NCI-H82 (cell line): ENCODE measurements at places on chromosomes 16 and 17.

- no peak for DNase-seq
Measured at GRCh38 chr16:12330946-12331345, 354.4 kb downstream of the SNX29 start.

DNA sequence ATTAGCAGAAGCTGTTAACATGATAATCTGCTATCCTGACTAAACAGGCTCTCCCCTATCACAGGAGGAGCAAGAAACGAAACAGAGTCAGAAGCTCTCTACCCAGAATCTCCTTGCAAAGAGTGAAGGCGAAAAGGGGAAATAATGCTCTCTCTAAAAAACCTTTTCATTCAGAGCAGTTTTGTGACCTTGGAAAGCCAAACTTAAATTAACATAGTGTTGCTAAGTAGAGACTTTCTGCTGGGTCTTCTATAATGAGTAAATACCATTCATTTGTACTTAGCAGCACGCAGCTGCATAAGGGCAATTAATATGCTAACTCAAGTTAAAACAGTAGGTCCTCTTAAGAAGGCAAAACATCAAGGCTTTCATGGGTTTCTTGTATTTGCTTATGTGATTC, 101.7 kb upstream of the GPR139 start:
- no peak for DNase-seq

DNA sequence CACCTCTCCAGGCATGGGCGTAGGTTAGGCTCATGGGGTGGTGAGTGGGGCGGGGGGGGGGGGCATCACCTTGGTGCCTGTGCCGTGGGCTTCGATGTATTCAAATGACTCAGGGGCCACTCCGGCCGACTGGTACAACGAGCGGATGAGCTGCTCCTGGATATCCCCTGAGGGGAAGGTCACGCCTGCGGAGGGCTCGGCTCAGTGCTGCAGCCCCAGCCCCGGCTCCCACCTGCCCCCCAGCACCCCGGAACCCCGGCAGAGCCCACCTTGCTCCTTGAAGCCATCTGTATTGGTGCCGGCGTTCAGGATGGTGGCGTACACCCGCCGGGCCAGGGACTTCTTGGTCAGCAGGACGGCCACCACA, 5.4 kb downstream of the FASN start:
- no peak for DNase-seq

GRCh38 chr16:51816929-51817328, 665.9 kb upstream of the SALL1 start:
- DNase-seq, result no peak

GRCh38 chr17:16352303-16352666, 984 bp downstream of the CENPV start:
- DNase-seq, result peak; percentile 93

GRCh38 chr17:32971171-32971570, 20.5 kb upstream of the SPACA3 start:
- DNase-seq, result no peak

GRCh38 chr16:17038415-17038814, 432.3 kb downstream of the XYLT1 start:
- no peak for DNase-seq

- DNase-seq, result peak; percentile 81
Measured at GRCh38 chr17:63476854-63477479, at the start of gene ACE. TSS of gene ACE (plus strand) at chr17:63477061. CDS start at chr17:63477095, 34 bp downstream.

GRCh38 chr16:15599303-15600070, 43.5 kb downstream of the MARF1 start:
- DNase-seq, result no peak

GRCh38 chr16:66278604-66279262, 87.8 kb upstream of the CDH5 start:
- no peak for DNase-seq

- DNase-seq, result peak; percentile 60
Measured at GRCh38 chr16:23296994-23297393, 5.1 kb upstream of the SCNN1B start.

DNA sequence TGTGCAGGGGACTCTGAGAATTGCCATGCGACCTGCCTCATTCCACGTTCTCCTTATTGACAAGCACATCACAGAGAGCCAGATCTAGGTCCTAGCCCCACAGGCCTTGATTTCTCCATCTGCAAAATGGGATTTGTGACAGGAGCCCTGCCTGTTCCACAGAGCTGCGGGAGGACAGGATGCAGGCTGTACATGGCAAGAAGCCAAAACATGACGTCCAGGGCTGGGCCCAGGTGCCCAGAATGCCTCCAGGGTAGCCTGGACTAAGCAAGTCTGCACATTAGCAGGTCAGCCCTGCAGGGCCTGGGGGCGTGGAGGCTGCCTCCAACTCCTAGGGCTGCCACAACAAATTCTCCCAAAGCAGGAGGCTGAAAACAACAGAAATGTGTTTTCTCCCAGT, 235.7 kb upstream of the SDK2 start:
- DNase-seq, result no peak

- DNase-seq, result peak; percentile 75
Measured at GRCh38 chr16:1338119-1338730, 4.8 kb downstream of the BAIAP3 start.

DNA sequence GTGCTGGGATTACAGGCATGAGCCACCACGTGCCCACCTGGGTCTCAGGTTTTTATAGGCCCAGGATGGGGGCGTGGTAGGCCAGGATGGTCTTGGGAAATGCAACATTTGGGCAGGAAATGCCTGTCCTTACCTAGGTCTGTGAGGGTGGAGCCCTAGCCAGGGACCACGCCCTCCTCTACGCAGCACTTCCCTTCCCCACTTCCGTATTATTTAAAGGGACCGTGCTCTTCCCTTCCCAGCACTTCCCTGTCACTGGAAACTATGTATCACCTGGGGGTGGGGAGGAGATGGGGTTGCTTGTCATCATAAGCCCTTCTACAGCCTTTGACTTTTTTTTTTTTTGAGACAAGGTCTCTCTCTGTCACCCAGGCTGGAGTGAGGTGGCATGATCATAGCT, 238.9 kb upstream of the NLRP1 start:
- no peak for DNase-seq

DNA sequence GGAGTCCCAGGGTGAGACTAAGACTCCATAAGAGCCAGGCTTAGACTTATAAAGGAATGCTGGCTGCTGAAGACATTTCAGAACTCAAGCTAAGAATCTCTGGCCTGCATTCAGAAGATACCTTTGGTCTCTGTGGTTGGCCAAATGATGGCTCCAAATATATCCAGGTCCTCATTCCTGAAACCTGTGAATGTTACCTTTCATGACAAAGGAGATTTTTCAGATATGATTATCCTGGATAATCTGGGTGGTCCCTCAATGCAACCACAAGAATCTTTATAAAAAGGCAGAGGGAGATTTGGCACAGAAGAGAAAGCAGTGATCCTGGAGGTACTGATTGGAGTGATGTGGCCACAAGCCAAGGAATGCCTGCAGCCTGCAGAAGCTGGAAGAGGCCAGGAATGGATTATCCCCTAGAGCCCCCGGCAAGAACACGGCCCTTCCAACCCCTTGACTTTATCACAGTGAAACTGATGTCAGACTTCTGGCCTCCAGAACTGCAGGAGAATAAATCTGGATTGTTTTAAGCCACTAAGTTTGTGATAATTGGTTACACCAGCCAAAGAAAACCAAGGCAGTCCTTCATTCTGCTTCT, 253.3 kb downstream of the SLC39A11 start:
- DNase-seq, result no peak

GRCh38 chr17:58569196-58569595, 54.8 kb upstream of the MTMR4 start:
- no peak for DNase-seq

GRCh38 chr17:17121162-17121561, 78.9 kb downstream of the MPRIP start:
- no peak for DNase-seq

DNA sequence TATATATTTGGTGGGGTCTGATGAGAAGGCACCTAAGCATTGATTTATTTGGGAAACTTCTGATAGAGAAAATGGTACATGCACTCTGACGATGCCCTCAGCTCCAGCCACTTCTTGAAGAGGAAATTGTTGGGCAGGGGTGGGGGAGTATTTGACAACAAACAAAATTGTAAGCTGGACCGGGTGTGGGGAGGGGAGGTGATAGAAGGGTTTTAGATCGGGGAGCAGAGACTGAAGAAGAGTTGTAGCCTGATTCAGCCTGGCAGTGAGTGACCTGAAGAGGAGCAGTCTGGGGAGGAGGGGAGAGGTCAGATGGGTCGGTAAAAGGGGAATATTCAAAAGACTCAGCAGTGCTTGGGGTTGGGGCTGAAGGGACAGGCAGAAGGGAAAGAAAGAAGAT, 2284.7 kb downstream of the TP53TG3F start:
- DNase-seq, result no peak

GRCh38 chr17:57487573-57487972, 231.2 kb downstream of the MSI2 start:
- no peak for DNase-seq

DNA sequence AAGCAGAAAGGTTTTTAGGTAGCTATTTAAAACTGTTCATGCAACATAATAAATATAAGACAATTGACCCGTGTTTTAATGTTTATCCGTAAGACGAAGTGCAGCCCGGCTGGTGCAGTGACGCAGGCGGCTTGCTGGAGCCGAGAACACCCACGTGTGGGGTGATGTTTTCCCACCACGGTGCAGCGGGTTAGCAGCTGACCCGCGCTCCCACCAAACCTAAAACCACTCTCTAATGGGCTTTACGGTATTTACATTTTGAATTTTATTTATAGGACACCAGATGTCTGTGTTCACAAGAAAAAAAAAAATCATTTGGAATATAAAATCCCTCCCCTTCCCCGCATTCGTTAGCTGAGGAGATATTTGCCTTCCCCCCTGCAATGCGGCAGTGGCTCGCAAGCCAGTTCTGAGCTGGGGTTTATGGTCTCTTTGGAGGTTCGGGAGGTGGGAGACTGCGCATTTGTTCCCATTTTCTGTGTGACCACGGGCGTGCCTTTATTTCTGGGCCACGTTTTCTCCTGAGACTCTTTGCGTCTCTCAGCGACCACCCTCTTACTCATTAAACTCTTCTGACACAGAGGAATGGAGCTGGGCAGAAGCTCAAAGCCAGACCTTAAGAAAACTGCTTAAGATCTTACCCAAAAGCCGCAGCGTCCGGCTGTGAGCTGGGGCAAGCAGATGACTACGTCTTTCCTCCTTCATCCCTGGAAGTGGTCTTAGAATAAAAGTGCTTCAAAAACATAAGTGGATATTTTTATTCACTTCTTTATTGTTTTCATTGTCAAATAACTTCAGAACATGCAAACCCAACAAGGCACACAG, 301.1 kb downstream of the IRF8 start:
- no peak for DNase-seq

DNA sequence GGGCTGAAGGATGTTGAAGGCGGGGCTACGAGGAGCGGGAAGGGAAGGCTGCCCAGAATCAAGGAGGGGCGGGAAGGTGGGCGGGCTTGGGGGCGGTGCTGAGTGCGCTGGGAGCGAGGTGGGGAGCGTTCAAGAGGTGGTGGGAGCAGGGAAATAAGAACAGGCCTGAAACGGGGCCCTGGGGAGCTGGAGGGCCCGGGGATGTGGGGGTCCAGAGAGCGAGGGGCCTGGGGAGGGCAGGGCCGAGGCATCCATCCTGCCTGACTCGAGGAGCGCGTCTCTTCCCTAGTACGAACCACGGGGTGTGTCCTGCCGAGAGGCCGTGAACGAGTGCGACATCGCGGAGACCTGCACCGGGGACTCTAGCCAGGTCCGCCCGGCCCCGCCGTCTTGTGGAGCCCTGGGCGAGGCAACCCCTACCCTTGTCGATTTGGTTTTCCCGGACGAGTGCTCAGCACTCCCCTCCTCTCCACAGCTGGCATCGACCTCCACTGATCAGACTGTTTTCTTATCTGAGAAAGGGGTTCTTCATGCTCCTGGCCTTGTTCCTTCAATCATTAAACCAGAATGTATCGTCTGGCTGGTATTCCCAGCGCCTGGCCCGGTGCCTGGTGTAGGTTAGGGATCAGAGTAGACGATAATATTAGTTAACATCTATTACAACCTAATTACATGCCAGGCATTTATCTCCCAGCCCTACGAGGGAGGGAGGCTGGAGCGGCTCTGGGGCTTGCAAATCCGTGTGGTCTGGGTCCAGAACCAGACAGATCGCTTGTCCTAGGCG, 17.2 kb downstream of the ADAM11 start:
- no peak for DNase-seq

DNA sequence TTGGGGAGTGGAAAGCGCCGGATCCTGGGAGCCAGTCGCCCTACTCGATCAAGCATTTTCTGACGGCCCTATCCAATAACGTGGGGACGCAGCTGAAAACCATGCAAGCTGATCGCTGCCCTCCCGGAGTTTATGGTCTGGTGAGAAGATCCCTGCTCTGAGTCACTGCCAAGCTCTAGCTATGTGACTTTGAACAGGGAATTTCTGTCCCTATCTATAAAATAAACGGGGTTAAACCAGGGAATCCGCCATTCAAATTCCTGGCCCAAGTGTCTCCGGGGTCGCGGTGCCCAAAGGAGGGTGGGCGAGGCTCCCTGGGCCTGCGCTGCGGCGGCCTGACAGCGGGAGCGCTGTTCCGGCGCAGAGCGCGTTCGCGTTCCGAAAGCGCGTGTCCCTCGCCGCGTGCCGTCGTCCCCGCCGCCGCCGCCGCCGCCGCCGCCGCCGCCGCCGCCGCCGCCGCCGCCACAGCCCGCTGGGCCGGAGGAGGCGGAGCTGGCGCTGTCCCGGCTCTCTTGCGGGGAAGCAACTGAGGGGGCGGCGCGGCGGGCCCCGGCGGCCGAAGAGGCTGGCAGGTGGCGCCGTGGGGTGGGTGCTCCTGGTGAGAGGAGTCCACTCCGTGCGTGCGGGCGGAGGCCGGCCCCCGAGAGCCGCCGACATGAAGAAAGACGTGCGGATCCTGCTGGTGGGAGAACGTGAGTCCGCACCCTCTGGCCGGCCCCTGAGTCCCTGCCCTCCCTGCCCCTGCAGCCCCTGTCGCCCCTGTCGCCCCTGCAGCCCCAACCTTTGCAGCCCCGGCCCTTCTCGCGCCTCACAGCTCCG, at the start of gene RHOT1:
RHOT1 (plus strand) TSS at position 465 of the 819 bp plus-strand sequence; CDS start at position 656, 191 bp downstream.
- peak; percentile 92 for DNase-seq

DNA sequence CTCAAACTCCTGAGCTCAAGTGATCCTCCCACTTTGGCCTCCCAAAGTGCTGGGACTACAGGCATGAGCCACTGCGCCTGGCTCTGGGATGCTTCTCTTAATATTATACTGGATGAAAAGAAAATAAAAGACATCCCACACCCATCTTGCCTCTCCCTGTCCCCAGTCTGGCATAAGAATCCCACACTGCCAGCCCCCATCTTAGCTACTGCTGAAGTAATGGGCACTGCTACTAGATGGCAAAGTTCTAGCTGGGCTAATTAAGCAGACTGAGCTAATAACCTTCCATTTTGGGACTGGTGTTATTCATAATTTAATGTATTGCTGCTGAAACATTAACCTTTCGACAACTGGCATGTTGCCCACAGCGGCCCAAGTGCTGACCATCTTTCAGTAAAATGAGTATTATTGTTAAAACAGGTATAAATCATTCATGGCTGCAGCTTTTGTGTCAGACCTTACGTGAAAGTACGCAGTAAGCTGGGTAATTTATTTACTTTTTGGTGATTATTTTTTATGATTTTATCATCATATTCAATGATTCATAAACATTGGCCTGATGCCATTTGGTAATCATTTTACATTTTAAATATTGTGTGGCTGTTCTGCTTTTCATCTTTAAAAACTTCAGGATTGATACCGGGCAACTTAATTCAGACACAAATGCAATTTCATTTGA, 47.4 kb upstream of the ZFHX3 start:
- no peak for DNase-seq
